Smooth muscle cell of the coronary artery (primary cell): ENCODE measurements at places on chromosomes 6 and 20. TPM values are rescaled to one million over a fixed set of nuclear protein-coding genes. Genes with fewer than 3 reads are reported as not detected.

EMILIN3 gene
- under 0.01 TPM in 1 of 2 replicates, not detected in the other for total RNA-seq

PTK7 gene
- 78.5 and 225 TPM in 2 replicates for total RNA-seq

SOX18 gene
- total RNA-seq, result 0.08 and 0.12 TPM in 2 replicates

SEL1L2 gene
- total RNA-seq, result 0.23 TPM in 1 of 2 replicates, not detected in the other

KHDC1L gene
- not detected in 2 replicates for total RNA-seq
